Activated CD8-positive, alpha-beta T cell treated with anti-CD3 and anti-CD28 coated beads, Interleukin-2, amount 10 ng/mL, durations not matched to agents 7 days and 5 days (primary cell): ENCODE measurements at places on chromosomes 6 and 20.

DNA sequence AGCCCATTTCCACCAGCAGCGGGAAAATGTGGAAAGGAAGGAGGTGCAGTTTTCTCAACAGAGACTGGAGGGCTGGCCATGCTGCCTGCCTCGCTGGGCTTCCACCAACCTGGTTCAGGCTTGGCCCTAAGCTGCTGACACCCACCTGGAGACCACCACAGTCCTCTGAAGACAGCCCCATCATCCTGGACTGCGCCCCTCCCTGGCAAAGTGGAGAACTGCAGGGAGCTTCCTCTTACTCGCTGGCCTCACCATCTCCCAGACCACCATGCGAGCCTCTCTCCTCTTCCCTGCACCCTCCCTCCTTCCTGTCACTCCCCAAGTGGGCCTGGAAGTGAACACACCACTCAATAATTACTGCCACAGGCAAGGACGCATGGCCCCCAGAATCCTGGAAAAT, 71.5 kb downstream of the PSMG4 start:
- DNase-seq: no peak

GRCh38 chr6:144467172-144467762, 182.1 kb downstream of the UTRN start:
- no peak for DNase-seq

- DNase-seq: no peak
Observed at GRCh38 chr6:54083287-54083686, 28.0 kb upstream of the MLIP start.

DNA sequence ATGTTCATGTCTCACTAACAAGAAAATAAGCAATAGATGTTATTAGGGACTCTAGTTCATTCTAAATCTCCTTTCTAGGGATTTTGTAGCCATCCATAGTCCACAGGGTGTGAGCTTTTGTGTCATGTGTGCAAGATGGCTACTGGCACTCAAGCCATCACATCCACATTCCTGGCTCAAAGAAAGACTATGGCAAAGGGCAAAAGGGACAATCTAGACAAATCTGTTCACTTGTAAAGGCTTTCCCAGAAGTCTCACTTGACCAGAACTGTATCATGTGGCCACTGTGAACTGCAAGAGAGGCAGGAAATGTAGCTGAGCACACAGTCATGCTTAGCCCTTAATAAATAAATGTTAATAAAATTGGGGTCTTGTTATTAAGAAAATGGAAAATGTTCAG, 212.6 kb upstream of the EXOC2 start:
- no peak for DNase-seq

- no peak for DNase-seq
Observed at GRCh38 chr6:36676141-36677058, 2.1 kb upstream of the CDKN1A start.
